ENCODE measurements at places on chromosomes 6 and 20.

- DNase-seq = peak; percentile 67
Observed at GRCh38 chr6:3159805-3160781, 2.7 kb upstream of the TUBB2A start.

DNA sequence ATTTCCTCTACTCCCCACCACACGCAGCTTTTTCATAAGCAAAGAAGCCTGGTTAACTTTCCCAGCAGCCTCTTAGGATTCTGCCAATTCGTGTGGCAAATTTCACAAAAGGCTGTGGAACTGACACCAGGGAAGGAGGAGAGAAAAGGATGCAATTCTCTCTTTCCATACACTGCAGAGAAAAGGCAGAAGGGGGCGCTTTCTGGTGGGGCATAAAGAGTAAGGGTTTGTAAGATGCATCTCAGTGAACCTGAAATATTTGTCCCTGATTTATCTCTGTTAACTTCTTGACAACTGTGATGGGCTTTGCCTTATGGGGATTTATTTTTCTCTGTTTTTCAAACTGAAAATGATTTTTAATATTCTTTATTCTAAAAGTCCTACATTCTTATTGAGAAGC lies 45.5 kb upstream of the GLP1R start:
- DNase-seq = no peak

GRCh38 chr20:48891235-48892048 lies 30.1 kb upstream of the ARFGEF2 start:
- no peak for DNase-seq

DNA sequence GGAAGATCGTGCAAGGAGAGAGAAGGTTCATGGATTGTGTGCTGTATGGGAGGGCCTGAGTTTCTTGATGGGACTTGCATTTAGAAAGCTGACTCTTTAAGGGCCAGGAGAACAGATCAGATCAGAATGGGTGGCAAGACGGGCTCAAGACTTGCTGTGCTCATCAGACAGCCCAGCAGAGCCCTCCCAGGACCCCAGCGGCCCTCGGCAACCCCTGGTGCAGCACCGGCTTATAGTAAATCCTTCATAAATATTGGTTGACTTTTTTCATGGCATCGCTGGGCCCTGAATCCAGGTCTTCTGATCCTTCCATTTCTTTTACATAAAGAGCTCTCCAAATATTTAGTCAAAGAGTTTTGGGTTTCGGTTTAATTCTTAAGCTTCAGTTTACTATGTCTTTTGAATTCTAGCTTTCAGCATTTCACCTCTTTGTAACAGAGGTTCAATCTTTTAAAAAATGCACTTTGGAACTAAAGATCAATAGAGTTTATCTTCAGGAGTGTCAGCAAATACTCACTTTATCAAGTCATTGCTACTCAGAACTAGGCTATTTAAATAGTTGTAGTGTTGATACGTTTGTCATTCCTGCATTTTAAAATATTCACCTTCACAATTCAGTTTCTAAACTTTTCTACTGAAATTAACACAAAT lies 205.6 kb downstream of the ZDHHC14 start:
- DNase-seq = no peak

DNA sequence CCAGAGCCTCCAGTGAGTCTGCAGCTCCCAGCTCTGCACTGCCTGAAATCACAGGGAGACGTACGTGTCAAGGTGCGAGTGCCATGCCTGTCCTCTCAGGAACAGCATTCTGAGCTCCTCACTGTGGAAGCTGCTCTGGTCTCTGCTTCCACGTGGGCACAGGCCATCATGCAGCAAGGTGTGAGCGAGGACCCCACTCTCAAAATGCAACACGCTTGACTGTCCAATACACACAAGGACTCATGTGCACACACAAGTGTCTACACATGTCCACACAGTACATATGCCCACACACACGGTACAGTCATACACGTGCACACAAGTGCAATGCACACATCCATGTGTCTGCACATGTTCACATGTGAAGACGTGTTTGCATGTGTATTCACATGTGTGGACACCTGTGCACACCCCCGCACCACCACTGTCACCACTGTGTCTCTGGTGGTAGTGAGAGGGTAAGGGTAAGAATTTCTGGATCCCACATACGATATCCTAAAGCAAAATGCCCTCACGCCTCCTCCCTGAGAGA lies 260.5 kb downstream of the DLL1 start:
- DNase-seq = no peak

DNA sequence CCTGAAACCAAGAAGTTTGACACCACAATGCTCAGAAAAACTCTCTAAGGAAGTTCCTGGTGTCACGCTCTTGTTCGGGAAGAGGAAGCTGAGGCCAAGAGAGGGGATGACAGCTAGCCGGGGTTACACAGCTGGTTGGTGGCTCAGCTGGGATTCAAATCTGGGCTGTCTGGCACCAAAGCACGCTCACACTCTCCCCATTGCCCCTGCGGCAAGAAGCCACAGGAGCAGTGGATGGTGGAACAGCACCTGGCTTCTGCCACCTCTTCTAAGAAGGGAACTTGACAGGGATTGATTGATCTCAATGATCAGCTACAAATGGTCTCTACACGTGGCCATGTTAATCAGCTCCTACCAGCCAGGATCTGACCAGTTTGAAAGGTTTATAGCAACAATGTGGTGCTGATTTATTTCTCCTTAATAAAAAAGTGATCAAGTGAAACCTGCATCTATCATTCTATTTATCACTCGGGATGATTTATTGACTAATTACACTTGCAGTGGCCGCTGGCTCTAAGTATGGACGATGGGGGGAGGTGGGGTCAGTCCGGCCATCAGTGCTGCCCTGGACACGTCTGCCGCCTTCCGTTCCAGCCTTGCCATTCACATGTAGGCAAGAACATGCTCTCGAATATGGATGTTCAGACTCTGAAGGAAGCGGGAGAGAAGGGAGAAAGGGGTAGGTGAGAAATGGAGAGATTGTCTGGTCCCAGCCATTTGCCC lies 71.9 kb upstream of the TOP1 start:
- peak; percentile 32 for DNase-seq

- no peak for DNase-seq
Observed at GRCh38 chr6:44050872-44051505, 76.3 kb downstream of the MRPL14 start.

DNA sequence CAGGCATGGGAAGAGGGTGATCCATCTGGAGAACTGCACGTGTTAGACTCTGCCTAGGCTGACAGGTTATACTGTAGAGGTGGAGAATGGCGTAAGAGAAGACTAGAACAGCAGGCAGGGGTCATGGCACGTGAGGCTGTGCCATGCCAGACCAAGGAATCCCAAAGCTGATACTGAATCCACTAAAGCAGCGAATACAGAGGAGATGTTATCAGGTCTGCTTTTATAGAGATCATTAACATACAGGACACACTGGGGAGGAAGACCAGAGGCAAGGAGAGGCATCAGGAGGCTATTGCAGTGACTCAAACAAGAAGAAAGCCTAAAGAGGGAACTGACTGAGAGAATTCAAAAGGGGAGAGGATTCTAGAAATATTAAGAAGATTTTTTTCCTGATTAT lies 12.9 kb downstream of the PHACTR1 start:
- DNase-seq = no peak

DNA sequence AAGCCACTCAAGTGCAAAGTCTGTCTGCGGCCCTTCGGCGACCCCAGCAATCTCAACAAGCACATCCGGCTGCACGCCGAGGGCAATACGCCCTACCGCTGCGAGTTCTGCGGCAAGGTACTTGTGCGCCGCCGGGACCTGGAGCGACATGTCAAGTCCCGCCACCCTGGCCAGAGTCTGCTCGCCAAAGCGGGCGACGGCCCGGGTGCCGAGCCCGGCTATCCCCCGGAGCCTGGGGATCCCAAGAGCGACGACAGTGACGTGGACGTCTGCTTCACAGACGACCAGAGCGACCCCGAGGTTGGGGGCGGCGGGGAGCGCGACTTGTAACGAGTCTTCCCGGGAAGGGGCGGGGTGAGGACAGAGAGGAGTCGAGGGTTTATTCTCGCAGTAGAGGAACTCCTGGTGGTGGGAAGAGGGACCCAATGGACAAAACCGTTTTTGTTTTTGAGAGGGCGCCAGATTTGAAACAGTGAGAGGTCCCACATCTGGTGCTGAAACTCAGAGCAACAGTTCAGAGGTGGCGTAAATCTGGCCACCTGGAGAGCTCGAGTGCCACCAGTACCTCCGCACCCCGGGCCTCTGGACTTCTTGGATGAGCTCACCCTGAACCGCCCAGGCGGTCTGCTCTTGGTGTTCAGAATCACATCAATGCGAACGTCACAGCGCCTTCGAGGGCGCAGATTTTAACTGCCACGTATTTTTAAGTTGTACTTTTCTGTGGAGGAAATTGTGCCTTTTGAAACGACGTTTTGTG lies 8.0 kb downstream of the PRDM13 start:
- peak; percentile 72 for DNase-seq

- no peak for DNase-seq
Observed at GRCh38 chr6:70210462-70210861, 92.4 kb downstream of the COL9A1 start.

- DNase-seq = peak; percentile 19
Observed at GRCh38 chr6:1591926-1592325, 17.8 kb upstream of the FOXC1 start.

GRCh38 chr6:792662-793061 lies 99.7 kb upstream of the EXOC2 start:
- no peak for DNase-seq

DNA sequence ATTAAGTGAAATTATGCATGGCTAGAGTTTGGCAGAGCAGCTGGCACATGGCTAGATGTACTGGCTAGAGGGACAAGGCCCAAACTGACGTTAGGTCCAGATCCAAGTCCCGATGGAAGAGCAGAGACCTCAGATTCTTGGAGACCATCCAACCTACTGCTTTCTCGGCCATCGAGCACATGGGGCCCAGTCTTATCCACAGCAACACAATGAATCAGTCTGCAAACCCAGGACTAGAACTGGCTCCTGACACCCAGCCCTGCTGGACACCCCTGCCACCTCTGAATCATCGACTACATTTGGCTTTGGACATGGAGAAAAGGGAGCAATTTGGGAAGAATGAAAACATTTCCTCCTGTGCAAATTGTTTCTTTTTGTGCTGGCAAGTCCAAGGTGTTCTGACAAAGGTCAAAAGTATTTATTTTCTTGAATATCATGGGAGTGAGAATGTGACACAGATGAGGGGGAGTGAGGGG lies 23.9 kb upstream of the YWHAB start:
- DNase-seq = no peak

GRCh38 chr20:53578492-53579222 lies 15.0 kb downstream of the ZNF217 start:
- DNase-seq = peak; percentile 71

- DNase-seq = no peak
Observed at GRCh38 chr6:136523196-136523595, 27.0 kb downstream of the MAP7 start.

DNA sequence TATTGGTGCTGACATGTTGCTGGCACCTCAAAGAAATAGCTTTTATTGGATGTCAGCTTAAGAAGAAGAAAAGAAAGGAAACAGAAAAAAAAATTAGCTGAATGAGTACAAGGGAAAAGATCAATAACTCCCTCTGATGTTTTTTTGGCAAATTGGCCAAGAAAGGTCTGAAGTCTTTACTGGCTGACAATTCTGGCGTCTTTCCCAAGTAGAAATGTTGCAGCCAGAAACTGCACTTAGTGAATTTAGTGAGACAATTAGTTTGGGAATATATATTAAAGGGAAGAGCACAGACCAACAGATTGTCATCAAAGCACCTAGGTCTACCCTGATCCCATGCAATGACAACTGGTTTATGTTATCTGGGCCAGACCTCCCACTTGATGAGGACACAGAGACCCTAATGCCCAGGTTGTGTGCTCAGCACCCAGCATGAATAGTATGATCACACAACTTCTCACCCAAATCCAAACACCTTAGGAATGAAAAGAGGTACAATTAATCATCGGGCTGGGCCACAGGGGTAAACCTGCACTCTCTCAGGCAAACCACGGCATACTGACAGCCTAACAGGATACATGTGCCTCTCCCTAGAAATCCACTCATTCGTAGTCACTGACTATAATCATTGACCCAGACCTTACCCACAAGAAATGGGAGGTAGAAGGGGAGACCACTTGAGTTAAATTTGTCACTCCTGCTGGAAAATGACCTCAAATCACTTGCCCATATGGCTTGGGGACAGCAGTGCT lies 612.3 kb upstream of the ARID1B start:
- no peak for DNase-seq

GRCh38 chr20:23562721-23563342 lies 5.5 kb downstream of the CST9L start:
- DNase-seq = no peak

DNA sequence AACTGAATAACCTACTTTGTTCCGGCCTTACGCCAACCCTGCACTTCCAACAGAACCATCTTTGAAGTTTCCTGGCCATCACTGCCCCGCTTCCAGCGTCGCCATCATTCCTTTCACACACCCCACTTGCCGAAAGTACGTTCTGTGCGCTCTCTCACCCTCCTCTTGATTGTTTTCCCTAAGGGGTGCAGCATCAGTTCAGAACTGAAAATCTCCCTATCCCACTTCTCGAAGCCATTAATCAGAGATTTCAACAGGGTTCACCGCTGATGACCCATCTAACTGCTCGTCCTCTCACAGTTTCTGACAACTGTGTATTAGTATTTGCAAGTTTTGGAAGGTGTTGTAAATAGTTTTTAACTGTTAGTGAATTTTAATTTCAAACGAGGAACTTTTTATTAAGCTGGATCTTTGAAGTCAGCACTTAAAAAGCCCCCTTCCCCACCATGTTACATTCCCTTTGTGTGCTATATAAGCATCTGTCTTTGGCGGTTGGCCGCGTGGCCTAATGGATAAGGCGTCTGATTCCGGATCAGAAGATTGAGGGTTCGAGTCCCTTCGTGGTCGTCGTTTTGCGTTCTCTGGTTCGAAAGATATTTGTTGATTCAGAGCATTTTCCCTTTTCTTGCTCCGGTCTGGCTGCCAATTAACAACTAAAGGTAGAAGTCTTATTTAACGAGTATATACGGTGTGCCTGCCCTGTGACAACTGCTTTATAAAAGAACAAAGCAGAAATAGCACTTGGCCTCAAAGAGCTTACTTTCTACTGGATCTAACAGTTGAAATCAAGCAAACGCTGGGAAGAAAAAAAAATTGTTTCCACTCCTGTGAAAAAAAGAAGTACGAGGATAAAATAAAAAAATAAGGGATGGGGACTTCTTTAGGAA lies 42.6 kb downstream of the TRIM27 start:
- DNase-seq = peak; percentile 94

DNA sequence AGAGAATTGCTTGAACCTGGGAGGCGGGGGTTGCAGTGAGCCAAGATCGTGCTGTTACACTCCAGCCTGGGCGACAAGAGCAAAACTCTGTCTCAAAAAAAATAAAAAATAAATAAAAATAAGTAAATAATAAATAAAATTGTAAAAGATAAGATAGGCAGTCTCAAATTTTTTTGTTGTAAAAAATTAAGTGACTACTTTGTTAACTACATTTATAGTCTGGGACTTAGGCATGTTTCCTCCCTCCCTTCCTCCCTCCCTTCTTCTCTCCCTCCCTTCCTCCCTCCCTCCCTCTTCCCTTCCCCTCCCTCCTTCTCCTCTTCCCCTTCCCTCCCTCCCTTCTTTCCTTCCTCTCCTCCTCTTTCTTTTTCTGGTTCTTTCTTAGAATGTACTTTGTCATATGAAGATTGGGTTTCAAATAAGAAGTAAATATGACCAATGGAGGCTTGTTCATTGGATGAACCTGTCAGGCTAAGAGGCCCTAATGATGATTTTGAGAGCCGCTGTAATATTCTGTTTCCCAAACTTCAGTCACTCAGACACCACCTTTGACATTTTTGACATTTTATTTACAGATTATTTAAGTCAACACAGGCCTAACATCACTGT lies 24.2 kb downstream of the ZFP64 start:
- DNase-seq = no peak

Data from activated CD8-positive, alpha-beta memory T cell treated with anti-CD3 and anti-CD28 coated beads for 24 hours (primary cell).